CMK (cell line): ENCODE measurements at places on chromosomes 6 and 20.

DNA sequence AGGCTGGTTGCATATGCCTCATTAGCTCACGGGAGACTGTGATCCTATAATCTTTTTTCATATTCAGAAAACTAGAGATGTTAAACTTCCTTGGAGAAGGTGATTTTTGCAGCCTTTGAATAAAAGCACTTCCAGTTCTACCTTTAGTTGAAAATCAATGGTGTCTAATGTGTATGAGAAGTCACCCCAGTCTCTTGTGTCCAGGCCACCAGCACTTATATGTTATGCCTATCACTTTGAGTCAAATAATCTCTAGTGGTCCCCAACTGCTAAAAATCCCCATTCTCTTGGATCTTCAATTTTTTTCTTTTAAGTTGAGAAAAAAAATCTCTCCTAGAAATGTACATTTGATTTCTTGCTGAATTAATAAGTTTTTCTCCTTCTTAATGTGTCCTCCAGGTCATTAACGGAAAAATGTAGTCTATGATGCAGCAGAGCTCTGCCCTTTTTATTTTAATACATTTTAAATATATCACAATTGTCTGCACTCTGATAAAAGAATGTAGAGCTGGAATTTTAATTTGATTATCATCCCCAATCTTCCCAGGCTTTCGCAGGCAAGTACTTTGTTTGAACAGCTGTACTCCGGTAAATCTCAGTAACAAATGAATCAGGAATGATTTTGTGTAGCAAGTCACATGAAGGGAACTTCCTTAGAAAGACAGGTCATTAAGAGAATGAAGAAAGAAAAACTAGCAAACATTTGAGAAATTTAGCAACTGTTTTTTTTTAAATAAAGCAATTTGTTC, 147.0 kb downstream of the SOX4 start:
- DNase-seq = no peak

- DNase-seq = no peak
Observed at GRCh38 chr20:19952392-19952791, 64.8 kb upstream of the NAA20 start.

DNA sequence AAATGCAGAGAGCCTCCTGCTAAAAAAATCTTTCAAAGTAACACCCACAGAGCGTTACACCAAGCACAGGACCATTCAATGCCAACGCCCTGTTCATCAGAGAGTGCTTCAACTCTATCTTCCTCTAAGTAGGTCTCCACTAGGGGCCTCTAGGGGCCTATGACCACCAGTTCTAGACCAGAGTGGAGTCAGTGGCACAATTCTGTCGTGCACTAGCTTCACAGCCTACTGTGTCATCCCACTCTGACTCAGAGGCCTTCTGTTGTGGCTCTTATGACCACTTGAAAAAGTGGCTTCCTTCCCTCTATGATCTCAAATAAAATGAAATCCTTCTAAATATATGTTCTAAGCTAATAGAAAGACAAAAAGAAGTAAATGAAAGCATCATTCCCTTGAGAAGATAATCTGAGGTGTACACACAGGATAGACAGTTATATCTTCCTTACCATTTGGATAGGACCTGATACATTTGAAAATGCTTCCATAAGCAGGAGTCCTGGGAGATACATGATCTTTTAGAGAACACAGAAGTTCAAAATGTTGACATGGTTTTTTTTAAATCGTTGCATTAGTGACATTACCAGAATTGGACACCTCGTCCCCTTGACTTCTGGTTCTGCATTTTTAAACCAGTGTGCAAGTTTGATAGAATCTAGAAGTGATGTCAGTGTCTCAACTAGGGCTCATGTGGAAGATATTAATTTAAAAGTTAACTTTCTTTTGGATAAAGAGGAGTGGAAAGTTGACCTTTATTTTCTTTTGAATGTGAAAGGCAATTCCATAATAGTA, 151.9 kb downstream of the SH3BGRL2 start:
- DNase-seq = no peak

DNA sequence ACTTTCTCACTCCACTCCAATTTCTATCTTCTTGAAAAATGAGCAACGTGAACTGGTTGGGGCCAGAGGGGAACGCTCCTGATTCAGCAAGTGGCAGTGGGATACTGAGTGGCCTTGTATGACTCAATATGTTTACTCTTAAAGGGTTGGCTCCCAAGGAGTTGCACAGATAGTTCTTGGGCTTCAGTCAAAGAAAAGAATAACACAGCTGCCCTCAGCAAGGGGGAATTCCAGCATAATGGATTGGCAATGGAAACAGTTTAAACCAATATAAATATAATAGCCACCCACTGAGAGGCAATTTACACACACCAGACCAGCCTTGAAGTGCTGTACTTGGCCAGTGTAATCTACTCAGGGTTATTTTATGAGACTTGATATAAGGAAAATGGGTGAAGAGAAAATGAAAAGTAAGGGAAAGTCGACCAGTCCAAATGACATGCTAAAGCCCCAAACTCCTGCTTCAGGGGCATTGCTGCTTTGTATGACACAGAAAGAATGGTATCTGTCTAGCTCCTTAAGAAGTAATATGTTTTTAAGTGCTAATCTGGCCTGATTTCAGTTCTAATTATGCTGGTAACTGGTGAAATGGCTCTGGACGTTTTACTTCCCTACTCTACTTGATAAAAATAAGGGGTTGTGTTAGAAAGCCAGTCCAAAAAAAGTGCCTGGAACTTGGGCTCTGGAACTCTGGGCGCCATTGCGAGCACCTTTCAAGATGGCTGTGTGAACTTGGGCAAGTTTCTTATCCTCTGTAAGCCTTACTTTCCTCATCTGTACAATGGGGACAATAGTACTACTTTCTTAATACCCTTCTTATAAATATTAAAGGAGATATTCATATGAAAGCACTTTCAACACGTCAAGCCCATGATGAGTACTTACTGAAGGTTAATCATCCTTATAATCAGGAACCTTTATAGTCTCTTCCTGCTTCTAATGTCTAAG, 712.9 kb upstream of the MAP3K7 start:
- no peak for DNase-seq
